NCI-H1930 (cell line): ENCODE measurements at places on chromosomes 3 and 15.

DNA sequence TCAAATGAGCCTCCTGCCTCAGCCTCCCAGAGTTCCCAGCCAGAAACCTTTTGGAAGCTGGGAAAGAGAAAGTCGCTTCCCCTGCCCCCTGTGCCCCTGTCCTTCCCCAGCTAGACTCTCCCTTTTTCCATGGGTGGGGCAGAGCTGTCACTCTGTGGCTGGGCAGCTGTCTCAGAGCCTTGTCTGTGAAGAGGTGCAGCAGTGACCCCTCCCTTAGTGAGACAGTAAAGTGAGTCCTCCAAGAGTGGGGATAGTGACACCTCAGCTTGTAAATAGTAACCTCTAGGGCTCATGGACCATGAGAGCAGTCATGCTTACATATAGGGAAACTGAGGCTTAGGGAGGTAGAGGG lies 76.3 kb downstream of the SMAD6 start:
- no peak for DNase-seq

GRCh38 chr15:39327005-39327730 lies 253.7 kb upstream of the THBS1 start:
- DNase-seq: no peak

DNA sequence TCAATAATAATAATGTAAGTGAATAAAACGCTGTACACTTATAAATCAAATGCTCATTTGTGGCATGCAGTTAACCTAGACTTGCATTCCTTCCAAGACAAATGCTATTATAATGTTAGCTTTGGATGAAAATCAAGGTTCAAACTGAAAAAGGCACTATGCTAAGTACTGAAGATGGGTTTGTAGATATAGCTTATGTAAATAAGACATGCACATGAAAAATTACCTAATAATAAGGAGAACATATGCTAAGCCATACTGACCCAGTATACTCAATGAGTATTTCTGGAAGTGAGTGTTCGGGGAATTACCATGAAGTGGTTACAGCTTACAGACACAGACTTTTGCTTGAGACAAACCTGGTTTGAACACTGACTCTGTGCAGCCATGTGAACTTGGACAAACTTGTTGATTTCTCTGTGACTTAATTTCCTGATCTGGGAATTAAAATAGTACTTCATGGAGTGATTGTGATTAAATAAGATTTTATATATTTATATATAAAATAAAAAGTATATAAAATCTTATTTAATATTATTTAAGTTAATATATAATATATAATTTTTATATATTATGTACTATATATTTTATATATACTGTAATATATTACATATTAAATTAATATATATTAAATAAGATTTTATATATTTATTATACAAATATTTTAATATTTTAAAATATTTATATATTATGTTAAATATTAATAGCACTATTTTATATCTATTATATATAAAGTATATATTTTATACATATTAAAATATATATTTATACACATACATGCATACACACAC lies 159.2 kb downstream of the ZPLD1 start:
- no peak for DNase-seq

GRCh38 chr15:40953713-40954074 lies 423 bp downstream of the CHAC1 start:
- DNase-seq: no peak

DNA sequence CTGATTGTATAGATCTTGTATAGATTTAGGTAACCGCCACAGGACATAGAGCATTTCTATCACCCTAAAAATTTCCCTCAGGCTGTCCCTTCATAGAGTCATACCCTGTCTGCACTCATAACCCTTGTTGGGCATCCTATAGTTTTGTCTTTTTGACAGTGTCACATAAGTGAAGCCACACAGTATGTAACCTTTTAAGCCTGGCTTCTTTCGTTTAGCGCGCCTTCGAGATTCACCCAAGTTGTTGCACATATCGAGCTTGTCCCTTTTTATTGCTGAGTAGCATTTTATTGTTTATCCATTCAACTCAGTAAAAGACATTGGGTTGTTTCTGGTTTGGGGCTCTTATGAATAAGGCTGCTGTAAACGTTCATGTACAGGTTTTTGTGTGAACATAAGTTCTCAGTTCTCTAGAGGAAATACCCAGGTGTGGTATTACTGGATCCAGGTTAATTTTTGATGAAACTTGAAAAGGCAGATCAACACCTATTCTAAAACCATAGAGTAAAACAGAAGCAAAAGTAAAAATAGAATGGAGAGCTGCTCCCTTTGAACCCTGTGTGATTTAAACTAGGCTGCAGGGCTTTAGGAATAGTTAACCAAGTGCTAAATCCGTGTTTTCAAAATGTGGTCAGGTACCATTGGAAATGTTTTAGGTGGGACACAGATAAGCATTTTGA lies 49.5 kb downstream of the CD86 start:
- no peak for DNase-seq

GRCh38 chr15:61425934-61426333 lies 196.8 kb upstream of the RORA start:
- DNase-seq: no peak

DNA sequence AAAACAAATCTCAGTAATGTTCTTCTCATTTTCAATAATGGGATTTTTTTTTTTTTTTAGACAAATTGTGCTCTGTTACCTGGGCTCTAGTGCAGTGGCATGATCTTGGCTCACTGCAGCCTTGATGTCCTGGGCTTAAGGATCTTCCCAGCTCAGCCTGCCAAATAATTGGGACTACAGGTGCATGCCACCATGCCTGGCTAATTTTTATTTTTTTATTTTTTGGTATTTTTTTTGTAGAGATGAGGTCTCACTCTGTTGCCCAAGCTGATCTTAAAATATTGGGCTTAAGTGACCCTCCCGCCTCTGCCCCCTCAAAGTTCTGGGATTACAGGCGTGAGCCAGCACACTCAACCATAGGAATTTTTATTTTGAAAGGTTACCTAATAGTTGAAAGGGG lies 126.2 kb downstream of the MDFIC2 start:
- DNase-seq: no peak

GRCh38 chr15:64050281-64051092 lies 4.2 kb upstream of the DAPK2 start:
- no peak for DNase-seq

DNA sequence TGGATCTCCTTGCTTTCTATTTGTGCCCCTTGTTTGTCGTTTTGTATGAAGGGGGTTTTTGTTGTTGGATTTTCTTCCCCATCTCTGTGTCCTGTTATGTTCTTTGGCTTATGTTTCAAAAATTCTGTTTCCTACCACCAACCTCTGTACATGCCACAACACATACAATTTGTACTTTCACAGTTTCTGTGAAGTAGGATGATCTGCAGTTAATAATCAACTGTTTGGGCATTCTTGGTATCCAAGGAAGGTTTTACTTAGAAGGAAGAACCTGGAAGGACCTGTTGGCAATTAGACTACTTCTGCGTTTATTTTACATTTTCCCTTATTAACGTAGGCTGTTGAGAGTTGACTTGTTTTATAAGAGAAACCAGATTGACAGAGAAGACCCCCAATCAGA lies 8.3 kb downstream of the SETD5 start:
- DNase-seq: no peak

DNA sequence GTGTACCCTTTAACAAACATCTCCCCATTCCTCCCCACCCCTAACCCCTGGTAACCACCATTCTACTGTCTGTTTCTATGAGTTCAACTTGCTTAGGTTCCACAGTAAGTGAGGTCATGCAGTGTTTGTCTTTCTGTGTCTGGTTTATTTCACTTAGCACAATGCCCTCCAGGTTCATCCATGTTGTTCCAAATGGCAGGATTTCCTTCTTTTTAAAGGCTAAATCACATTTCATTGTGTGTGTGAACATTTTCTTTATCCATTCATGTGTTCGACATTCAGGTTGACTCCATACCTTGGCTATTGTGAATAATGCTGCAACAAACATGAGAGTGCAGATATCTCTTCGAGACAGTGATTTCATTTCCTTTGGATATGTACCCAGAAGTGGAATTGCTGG lies 62.7 kb downstream of the TJP1 start:
- DNase-seq: no peak
